ENCODE measurements at places on chromosomes 2 and 18. TPM values are rescaled to one million over a fixed set of nuclear protein-coding genes. Genes with fewer than 3 reads are reported as not detected.

- DNase-seq, result no peak
These were observed 47.7 kb upstream of the GBX2 start for GRCh38 chr2:236215761-236216333.

The CHRND gene
- total RNA-seq, result not detected

GRCh38 chr2:174595116-174595809 lies 2.3 kb downstream of the WIPF1 start:
- DNase-seq, result no peak

The CAVIN2 gene
- total RNA-seq, result 45.3 TPM

- no peak for DNase-seq
These were observed 71.6 kb downstream of the ZAP70 start for GRCh38 chr2:97784953-97785352.

Data from omental fat pad (tissue), 4 donors.